ENCODE measurements at places on chromosomes 16 and 17.

DNA sequence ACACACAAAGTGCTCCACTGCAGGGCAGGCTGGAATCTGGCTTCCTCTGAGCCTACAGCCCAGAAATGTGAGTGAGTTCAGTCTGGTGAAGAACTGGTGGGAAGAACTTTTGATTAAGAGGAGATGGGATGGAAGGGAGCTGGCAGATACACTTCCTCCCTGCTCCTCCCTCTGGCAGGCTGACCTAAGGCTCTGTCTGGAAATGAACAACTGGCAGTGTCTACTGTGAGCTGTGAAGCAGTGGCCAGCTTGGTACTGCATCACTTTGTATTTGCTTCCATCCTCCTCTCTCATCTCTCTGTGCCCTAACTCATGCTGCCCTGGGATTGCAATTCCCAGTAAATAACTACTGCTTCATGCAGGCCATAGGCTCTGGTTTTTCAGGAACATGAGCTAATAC lies 45.6 kb downstream of the MAF start:
- no peak for DNase-seq

DNA sequence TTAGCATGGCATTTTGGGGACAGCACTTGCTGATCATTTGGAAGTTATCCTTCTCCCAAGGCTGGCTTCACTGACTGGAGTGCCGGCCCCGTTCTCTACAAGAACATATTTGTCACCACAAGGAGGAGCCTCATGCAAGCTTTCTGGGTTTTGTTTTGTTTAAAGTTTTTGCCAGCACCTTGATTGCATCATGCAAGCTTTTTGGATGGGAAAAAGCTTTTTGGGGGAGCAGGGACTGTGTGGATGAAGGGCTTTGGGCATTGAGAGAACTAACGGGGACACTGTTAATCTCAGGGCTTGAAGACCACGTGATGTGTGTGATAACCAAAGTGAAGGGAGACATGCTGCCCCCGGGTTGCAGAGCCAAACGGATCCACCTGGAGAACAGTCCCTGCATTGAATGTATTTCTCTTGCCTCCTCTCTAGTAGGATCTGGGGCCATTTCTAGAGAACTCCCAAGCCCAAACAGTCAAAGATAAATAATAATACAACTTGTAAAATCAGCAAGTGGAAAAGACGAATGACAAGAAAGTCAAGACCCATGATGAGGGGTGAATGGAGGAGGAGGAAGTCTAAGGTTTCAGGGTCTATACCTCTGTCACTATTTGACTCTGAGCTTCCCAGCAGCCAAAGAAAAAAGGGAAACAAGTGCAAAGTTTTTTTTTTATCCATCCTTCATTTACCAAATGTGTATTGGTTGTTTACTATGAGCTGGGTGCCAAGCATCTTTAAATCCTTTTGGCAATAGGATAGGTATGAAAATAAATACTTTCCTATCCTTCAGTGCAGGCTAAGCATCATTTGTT lies 17.2 kb downstream of the TMEM114 start:
- DNase-seq: peak; percentile 24

DNA sequence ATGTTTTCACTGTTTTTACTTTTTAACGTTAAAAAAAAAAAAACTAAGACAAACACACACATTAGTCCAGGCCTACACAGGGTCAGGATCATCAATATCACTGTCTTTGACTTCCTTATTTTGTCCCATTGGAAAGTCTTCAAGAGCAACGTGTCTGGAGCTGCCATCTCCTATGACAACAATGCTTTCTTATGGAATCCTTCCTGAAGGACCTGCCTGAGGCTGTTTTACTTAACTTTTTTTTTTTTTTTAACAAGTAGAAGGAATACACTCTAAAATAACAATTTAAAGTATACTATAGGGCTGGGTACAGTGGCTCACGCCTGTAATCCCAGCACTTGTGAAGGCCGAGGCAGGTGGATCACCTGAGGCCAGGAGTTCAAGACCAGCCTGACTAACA lies 71.8 kb upstream of the BCAR1 start:
- DNase-seq: no peak

DNA sequence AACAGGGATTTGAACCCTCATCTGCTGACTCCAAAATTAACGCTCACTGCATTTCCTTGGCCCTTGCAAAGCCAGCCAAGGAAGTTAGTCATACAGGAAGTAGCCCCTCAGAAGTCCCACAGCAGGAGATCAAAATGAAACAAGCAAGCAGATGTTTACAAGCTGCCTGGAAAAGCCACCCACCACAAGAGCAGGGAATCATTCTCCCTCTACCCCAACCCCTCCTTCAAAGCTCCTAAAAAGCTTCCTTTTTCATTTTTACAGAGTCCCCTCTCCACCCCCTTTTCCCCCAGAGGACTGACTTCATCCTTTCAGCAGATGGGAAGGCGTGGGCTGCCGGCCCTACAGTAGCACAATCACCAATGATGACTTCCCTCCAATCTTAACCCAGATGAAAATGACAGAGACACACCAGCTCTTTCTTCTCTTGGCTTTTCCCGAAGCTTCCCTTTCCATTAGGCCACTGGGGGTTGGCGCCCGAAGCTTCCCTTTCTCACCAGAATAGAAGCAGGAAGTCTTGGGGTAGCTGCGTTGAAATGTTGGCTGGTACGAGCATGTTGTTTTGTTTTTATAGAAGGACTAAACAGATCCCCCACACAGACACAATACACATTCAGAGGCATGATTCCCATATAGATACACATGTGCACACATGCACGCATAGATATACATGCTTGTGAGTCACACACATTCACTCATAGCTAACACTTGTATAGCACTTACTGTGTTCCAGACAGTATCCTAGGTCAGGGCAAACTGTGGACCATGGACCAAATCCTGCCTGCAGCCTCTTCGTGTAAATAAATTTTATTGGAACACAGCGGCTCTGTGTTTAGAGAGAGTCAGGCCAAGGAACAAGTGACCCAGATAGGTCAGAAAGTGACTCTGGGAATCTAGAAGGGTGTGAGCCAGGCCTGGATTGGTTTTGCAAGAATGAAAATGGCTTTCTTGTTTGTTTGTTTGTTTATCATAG lies 17.4 kb downstream of the ITPRIPL2 start:
- DNase-seq: peak; percentile 58

DNA sequence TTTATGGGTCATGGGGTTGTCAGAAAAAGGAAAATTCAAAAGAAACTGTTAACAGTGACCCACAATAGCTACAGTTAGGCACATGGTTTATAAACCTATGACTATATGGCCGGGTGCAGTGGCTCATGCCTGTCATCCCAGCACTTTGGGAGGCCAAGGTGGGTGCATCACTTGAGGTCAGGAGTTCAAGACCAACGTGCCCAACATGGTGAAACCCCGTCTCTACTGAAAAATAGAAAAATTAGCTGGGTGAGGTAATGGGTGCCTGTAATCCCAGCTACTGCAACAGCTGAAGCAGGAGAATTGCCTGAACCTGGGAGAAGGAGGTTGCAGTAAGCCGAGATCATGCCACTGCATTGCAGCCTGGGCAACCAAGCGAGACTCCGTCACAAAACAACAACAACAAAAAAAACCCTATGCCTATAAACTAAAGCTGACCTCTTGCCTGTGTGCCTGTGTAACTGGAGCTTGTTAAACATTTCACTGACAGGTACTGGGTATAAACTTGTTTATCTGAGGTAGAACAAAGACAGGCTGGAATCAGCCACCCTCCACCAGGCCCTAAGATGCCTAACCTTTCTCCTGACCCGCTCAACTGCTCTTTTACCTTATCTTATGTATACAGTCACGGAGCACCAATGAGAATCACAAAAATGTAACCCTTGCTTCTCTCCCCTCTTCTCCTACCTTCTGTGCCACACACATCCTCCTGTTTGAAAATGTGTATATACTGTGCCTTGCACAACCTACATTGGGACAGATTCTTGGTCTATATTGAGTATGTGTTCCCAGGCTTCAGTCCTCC lies 62.9 kb upstream of the ATF7IP2 start:
- DNase-seq: no peak

DNA sequence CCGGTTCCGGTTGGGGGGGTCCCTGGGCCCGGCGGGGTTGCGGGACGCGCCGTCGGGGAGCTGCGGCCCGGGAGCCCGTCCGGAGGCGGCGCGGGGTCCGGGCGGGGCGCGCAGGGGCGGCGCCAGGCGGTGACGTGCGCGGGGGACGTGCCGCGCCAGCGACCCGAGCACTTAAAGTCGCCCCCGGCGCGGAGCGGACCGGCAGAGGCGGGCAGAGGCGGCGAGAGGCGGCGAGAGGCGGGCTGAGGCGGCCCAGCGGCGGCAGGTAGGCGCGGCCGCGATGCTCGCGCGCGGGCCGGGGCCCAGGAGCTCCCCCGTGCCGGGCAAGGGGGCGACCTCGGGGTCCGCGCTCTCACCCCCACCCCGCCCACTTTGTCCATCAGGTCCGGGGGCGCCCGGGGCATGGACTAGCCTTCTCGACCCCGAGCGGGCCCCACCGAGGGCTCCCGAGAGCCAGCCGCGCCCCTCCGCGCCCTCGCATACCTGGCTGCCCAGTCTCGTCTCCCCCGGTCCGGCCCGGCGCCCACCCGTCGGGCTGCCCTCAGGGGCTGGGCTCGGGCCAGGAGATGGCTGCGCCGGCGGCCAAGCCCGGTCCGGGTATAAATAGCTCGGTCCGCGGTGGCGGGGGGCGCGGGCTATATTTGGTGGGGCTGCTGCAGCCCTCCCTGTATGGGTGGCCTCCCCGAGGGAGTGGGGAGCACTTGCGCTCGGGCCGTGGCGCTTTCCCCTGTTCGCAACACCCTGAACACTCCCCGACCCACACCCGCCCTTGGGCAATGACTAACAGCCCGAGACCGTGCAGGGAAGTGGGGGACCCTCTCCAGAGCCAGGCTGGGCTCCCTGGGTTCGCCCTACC lies at the start of gene SLC16A3:
TSS of gene SLC16A3 (plus strand) at position 201 of the 856 bp plus-strand sequence. CDS start 6,967 bp downstream, outside the sequence.
- DNase-seq: peak; percentile 60

- no peak for DNase-seq
These were observed 9.3 kb downstream of the KCTD5 start for GRCh38 chr16:2691491-2692248.

DNA sequence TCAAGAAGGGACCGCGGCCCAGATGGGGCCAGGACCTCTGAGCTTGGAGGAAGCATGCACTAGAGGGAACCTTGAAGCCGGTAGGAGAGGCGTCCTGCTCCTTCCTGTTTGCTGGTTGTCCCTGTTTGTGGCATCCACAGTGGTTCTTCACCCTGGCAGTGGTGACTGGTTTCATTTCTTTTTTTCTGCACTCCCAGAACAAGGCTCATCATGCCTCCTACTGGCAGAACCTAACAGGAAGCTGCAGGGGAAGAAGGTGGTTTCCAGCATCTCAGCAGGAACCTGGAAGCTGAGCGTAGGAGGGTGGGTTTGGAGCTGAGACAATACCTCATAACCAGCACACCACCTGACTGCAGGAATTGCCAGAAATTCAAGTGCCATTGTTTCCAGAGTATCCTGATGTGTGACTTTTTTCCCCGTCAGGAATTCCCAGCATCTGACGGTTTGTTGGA lies 5.8 kb downstream of the TMEM231 start:
- DNase-seq: peak; percentile 50

- DNase-seq: no peak
These were observed 25.6 kb downstream of the USP22 start for GRCh38 chr17:21017256-21017655.

GRCh38 chr17:69444023-69444422 lies 29.5 kb downstream of the MAP2K6 start:
- no peak for DNase-seq

GRCh38 chr17:2343421-2343820 lies 6.1 kb downstream of the SGSM2 start:
- DNase-seq: no peak

DNA sequence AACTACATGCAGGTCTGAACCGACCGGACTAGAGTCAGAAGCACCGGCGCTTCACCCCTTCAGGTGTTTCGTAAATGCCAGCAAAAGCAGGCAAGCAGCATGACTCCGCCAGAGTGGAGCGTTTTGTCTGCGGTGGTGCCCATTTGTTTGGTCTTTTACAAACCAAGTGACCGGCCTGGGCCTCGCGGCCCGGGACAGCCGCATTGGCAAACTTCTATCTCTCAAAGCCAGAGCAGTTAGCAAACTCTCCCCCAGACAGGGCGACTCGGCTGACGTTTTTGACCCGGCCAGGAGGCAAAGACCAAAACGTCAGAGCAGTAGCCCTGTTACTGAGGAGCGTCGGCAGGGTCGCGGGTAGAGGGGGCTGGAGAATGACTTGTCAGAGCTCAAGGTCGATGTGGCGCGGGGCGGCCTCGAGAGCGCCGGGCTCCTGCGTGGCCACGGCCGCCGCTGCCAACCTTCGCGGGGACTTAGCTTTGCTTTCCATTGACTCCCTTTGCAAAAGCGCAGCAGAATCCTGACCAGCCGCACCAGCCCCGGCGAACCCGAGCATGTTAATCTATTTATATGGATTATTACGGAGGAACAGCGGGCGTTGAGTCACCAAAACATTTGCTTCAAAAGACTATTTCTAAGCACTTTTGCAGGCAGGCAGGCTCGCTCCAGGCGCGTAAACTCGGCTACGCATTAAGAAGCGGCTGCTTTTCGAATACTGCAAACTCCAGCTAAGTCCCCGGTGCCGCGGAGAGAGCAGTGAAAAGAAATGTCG lies 763 bp upstream of the SOX9 start:
- no peak for DNase-seq

DNA sequence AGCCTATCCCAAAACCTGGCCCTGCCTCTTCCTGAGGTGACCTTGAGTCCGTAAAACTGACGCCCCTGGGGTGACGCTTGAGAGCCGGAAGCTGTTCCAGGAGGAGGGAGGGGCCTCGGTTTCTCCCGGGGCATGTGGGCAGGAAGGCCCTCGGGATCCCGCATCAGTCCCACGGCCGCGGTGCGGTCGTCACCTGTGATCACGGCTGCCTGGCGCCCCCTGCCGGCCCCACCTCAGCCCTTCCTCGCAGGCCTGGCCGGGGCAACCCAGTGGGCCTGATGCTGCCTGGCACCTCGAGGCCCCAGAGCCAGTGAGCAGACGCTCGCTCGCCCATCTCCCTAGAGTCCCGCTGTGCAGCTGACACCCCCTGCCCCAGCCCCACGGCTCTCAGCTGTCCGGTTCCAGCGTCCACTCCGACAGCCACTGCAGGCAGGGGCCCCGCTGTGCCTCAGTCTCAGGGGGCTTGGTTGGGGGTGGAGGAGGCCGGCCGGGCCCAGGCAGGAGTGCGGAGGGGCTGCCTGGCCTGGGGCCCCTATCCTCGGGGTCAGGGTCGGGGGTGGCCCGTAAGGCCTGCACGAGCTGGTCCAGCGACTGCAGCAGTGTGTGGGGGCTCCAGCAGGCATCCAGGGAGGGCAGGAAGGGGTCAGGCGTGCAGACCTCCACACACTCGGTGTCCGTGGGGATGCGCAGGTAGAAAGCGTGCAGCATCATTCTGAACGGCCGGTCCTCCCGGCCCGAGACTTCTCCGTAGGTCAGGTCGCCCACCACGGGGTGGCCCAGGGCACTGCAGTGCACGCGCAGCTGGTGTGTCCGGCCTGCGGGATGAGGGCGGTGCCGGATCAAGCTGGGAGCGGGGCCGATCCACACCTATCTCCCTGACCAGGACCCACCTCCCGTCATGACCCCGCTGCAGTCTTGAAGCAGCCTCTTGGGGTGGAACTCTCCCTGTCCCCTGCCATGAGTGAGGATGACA lies 2.3 kb downstream of the RPUSD1 start:
- peak; percentile 86 for DNase-seq

Measured in activated CD4-positive, alpha-beta T cell treated with anti-CD3 and anti-CD28 coated beads, Interleukin-2, Interleukin-6, amounts not matched to agents 100 ng/mL and 50 ng/mL, durations not matched to agents 16 hours and 8 hours (primary cell).